ENCODE measurements at places on chromosomes 5 and 9. TPM values are rescaled to one million over a fixed set of nuclear protein-coding genes. Genes with fewer than 3 reads are reported as not detected.

- DNase-seq = no peak
Observed at GRCh38 chr5:135714126-135714894, 120.2 kb upstream of the SLC25A48 start.

DNA sequence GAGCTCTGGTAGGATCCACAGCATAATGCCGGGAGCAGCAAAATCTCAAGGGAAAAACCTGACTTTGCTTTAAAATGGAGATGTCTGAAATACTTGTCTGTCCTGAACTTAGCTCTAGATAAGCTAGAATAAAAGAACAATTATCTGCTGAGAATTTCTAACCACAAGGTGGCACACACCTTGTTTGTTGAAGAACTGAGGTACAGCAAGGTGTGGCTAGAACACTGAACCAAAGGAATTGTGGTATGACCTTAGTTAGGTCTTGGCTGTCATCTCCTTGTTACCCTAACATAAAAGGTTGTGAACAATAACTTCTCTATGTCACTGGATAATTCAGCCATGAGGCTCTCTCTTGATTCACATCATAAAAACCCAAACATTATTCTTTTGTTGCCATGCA lies 72.3 kb upstream of the ANXA1 start:
- DNase-seq = no peak

DNA sequence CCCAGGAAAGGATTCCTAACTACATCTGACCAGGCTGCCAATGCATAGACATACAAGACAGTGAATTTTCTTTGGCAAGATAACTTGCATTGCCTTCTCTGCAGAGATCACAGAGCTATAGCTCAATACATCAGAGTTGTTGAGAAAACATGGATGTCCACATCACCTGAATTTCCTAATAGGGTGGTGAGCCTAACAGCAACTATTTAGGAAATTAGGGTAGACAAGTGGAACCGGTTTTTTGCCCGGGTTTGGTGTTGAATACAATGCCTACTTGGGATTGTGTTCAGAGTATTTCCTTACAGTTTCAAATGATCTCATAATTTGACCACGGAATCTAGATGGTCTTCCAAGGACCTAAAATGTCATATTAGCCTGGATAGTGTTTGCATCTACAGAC lies 262.7 kb downstream of the KIF4B start:
- DNase-seq = no peak

DNA sequence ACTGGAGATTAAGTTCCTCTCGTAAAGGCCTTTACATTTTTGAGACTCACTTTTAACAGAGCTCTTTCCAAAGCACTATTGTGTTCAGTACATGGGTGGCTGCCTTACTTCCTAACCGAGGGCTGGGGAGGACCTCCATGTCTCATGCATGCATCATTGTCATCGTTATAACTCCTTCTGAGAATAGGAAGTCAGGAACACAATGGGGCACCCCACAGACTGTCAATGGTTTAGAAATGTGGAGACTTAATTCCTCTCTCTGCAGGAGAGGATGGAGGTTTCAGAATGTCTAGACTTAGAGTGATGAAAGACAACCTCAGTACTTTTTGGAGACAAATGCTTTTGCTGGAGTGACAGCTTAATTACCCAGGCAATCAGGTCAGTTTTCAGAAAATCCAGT lies 83.9 kb downstream of the PRLR start:
- DNase-seq = no peak

- no peak for DNase-seq
Observed at GRCh38 chr9:113350937-113351336, 1.6 kb downstream of the BSPRY start.

GRCh38 chr9:90825586-90825985 lies 24.0 kb downstream of the SYK start:
- DNase-seq = no peak

- no peak for DNase-seq
Observed at GRCh38 chr5:174376056-174376455, 330.6 kb downstream of the NSG2 start.

GRCh38 chr5:58842852-58843251 lies 260.0 kb downstream of the RAB3C start:
- no peak for DNase-seq

DNA sequence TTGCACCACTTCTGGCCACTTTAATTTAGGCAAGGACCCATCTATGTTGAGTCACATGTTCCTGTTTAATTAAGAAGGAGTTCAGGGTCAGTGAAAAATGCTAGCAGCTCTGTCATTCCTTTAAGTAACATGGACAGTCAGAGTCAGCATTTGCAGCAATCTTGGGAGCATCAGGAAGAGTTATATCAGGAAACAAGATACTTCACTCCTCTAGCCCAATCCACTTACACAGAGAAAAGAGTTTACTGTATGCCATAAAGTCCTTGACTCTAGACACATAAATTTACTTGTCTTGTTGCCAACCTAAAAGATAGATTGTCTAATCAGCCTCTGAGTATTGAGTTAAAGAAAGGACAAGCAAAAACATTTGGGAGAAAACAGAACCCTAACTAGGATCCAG lies 266.7 kb downstream of the PJA2 start:
- DNase-seq = no peak

The TMEM215 gene
- not detected for total RNA-seq

The IRF1 gene
- total RNA-seq = 42.2 TPM

The KCNV2 gene
- total RNA-seq = 1.4 TPM

The PLAC8L1 gene
- total RNA-seq = not detected

The MSX2 gene
- 36.4 TPM for total RNA-seq

The SLC25A48 gene
- total RNA-seq = 0.85 TPM

The LHX3 gene
- 1.3 TPM for total RNA-seq

The LCP2 gene
- total RNA-seq = 11.3 TPM

The GEMIN5 gene
- 20.3 TPM for total RNA-seq

The MARCOL gene
- not detected for total RNA-seq

All from prostate gland (tissue), 2 donors.